ENCODE measurements at places on chromosomes 4 and X.

DNA sequence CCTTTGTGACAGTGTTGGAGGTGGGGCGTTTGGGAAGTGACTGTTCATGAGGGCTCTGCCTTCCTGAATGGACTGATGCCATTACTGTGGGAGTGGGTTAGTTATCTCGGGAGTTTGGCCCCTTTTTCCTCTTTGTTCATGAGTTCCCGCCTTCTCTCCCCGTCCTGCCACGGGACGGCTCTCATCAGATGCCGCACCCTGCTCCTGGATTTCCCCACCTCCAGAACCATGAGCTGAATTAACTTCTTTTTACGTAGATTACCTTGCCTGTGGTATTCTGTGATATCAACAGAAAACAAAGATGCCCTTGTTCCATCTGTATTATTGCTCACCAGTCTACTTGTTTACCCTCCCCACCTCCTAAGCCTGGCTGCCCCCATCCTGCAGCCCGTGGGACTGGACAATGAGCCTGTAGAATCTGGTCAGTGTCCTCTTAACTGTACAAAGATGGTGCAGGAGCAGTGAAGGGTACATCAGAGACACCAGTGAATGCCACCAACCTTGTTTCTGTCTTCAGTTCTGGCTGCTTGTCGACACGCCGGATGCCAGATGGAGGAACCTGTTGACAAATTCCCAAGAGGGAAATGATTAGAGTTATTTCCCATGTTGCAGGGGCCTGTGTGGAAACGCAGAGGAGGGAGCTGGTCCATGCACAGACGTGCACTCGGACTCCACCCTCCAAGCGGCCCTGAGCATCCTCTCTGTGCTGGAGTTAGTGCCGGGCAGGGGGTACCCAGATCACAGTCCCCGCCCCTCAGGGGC lies 104.7 kb downstream of the ABLIM2 start:
- DNase-seq: no peak

DNA sequence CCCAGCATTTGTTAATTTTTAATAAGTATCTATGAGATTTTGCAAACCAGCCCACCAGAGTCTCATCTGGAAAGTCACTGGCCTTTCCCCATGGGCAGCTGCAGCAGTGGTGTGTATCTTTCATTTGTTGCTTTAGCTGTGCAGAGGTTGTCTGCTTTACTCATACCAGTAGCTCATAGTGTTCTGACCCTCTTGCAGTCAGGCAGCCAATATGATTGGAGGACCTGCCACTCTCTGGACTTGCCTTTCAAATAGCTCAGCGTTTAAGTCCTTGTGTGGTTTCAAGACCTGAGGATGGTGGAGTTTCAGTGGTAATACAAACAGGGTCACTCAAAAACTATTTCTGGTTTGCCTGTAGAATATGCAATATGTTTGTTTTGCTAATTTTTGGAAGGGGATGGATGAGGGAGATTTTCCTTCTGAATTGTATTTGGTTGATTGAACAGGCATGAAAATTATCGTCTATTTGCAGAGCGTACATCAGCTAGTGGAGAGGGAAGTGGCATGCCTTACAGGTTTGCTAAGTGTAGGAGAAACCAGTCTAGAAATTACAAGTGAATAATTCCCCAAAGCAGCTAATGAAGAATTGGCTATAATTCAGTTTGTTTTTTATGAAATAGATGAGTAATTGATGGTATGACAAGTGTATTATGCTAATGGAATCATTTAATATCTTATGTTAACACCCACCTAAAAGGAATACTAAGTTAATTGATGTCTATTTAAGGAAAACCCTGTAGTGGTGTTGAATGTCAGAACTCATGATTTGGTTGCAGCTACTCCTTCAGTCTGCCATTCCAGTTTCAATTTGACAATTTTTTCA lies 8.9 kb downstream of the POLA1 start:
- no peak for DNase-seq

DNA sequence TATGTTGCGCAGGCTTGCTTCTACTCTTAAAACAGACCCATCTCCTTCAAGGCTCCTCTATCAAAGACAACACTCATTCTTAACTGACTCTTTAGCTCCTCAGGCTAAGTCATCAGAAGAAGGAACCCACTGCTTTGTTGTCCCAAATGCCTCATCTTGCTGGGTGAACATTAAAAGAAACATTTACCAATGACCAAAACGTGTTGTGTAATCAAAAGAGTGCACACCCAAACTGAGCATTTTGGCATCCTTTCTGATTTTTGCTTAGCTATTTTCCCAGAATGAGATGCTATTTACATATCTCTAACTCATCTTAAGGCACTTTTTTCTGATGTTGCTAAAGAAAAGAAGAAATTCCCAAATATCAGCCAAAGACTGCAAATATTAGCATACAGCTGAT lies 131.7 kb upstream of the VCX3A start:
- DNase-seq: no peak

- DNase-seq: no peak
Observed at GRCh38 chrX:74585766-74586165, 28.7 kb downstream of the RLIM start.

DNA sequence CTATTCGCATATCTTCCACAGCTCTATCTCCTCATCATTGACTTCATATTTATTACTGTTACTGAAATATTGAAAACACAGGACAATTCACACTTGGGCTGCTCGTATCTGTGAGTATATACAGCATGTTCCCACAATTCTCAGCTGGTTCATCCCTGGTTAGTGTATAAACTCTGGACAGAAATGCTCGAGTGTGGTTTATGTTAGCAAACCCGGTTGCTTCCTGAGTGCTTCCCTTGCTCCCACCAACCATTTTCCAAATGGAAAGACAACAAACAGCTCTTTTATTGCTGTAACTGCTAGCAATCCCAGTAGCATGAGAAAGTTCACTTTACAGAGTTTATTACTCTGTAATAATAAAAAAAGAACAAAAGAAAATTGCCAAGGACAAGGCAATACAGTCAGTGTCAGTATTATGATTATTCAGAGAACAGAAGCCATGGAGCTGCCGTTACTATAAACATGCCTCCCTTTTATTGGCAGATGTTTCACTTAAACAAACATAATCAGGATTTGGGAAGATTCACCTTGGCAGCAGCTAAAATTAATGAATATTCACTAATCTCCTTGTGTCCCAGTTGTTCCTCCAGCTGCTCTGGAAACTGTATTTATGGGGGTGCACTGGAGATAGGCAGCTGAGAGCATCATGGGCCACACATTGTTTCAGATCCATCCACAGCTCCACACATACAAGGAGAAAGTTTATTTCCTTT lies 134.1 kb upstream of the GUCY1A1 start:
- no peak for DNase-seq

DNA sequence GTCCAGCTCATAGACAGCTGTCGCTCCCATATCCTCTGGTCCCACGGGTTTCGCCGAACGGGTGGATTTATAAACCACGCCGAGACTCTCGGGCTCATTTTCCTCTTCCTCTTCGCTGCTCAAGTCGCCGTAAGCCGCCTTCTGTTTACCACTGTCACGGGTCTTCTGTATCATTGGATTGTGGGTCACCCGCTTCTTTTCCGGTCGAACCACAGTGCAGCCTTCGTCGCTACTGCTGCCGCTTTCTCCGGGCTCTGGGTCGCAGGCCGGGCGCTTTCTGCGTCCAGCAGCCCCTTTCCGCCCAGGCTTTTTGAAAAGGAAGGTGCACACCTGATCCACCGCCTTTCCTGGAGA lies 311 bp downstream of the RNF113A start:
- no peak for DNase-seq

DNA sequence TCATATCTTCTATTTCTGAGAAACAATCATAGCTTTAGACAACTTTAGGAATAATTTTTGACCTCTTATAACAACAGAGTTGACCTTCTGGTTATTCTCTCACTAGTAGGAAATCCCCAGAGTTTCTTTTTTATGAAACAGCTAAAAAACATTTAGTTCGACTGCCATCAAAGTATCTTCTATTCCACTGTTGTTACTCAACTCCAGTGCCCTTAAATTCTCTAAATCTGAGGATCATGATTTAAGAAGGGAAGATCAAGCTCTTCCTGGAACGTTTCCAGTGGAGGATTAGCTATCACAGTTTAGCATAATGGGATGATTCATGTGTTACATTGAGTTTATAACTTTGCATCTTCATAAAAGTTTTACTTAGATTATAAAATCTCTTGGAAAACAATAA lies 134.9 kb upstream of the VEGFC start:
- DNase-seq: no peak

DNA sequence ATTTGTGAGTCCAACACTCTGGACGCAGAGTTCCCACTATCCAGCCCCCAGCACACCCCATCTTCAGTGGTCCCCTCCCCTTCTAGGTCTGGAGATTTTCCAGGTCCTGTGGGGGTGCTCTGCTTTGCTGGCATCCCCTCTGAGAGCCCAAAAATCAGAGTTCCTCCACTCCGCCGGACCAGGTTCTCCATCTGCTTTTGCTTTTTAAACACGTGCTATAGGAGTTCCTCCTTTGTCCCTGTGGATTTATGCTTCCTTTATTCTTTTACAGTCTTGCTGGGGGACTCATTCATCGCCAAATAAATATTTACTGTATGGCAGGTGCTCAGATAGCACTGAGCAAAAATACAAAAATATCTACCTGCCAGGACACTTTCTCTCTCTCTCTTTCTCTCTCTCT lies 324.7 kb downstream of the STK32B start:
- DNase-seq: no peak

- no peak for DNase-seq
Observed at GRCh38 chrX:124518885-124519284, 172.5 kb downstream of the SH2D1A start.

DNA sequence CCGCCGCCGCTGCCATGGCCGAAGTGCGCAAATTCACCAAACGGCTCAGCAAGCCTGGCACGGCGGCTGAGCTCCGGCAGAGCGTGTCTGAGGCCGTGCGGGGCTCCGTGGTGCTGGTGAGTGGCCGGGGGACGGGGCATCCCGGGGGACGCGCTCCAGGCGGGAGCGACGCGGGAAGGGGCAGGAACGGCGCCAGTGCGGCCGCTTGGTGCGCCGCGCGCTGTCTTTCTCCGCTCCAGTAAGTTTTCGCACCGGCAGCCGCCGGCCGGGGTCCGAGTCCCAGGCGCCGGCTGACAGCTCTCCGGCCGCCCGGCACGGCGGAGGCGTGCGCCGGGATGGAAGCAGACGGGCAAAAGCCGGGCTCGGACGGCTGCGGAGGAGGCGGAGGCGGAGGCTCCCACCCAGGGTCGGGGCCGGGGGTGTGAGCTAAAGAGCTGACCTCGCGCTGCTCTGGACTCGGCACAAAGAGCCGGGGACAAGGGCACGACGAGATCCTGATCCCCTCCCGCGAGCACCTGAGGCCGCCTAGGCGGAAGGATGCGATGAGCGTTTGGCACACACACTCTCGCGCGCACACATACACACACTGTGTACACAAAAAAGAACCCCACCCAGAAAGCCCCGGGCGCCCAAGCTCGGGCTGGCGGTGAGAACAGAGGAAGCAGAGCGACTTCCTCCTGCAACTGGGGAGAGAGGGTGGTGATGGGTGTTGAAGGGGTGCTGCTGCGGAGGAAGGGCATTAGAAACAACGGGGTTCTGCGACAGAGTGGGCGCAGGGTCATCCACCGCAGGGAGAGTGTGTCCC lies 545 bp downstream of the DOCK11 start:
- DNase-seq: peak; percentile 68

DNA sequence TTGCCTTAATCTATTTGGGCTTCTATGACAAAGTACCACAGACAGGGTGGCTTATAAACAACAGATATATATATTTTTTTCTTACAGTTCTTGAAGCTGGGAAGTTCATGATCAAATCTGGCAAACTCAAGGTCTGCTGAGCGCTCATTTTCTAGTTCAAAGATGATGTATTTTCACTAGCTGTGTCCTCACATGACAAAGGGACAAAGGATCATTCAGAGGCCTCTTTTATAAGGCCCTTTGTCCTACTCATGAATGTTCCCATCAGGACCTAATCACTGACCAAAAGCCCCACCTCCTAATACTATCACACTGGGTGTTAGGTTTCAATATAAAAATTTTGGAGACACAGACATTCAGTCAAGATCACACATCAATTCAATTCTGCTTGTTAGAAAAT lies 2025.2 kb downstream of the PCDH7 start:
- DNase-seq: no peak

DNA sequence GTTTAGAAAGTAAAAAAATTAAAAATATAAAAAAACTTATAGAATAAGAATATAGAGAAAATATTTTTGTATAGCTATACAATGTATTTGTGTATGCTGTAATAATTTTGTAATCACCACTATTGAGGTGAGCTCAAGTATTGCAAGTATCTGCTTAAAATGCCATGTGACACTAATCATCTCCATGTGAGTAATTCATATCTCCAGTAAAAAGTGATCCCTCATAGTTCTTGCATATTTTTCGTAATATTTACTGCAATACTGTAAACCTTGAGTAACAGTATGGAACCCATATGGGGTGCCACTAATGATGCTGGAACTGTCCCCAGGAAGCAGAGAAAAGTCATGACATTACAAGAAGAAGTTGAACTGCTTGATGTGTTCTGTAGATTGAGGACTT lies 43.2 kb upstream of the HUWE1 start:
- no peak for DNase-seq

DNA sequence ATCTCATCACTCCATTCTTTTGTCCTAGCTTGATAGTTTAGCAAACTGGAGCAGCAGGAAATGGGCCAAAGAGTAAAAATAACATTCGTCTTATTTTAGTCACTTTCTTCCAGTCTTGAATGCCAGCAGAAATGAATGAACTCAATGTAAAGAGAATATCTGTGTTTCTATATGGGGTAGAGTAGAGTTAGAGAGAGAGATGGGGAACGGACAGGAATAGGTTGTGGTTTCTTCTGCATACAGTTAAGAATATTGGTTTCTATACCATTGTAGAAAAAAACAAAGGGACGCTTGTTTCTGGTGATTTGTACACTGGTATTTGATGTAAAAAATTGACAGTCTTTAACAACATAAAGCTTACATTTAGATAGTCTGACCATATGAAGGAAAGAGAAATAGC lies 8.9 kb downstream of the GPR174 start:
- DNase-seq: no peak

GRCh38 chrX:108165383-108166111 lies 74.0 kb downstream of the ATG4A start:
- no peak for DNase-seq

DNA sequence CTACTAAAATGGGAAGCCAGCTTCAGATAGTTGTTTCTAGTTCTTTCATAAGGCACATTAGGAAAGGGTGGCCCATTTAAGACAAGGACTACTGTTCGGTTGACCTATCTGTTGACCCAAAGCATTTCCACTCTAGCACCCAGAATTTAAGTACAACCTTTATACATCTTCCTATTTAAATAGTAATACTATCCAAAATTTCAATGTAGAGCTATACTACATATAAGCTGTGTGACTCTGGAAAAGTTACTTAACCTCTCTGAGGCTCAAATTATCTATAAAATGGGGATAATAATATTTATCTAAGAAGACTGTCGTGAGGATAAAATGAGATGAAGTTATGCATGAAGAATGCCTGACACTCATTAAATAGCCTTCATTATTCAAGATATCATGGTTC lies 82.0 kb upstream of the TMEM164 start:
- DNase-seq: no peak

- no peak for DNase-seq
Observed at GRCh38 chr4:40553995-40554394, 75.7 kb downstream of the RBM47 start.
